Fibroblast of the conjunctiva (primary cell): ENCODE measurements at places on chromosomes 5 and 9.
A peak's percentile ranks its signal among the peaks of the same experiment; 100 is the strongest.

GRCh38 chr5:14250084-14250695 lies 107.0 kb downstream of the TRIO start:
- DNase-seq = peak; percentile 60

DNA sequence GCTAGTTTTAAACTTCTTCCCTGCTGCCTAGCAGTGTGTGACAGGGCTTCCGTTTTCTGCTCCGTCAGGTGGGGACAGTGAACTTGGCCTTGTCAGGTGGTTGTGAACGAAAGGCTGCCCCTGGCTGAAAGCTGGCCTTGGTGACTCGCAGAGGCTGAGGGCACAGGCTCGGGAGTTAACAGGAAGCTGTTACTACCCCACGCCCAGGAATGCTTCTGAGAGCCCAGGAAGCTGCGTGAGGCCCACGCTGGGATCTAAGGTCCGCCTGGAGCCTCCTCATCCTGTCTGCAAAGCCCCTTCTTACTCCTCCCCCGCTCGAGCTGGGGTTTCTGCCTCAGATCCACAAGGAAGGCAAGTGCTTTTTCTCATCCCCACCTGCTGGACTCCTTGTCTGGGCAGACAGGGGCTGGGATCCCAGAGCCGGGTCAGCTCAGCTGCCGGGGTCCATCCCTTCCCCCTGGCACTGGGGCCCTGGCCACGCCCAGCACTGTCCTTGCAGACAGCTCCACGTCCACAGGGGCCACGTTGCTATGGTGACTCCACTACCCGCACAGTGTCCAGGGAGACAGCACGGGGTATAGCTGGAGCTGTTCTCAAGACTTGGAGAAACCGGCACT lies 124.7 kb upstream of the TBC1D2 start:
- no peak for DNase-seq

GRCh38 chr5:81530919-81531318 lies 137.0 kb upstream of the ACOT12 start:
- no peak for DNase-seq

GRCh38 chr5:31225118-31225517 lies 31.6 kb downstream of the CDH6 start:
- no peak for DNase-seq

GRCh38 chr5:8868283-8868682 lies 677.6 kb downstream of the SEMA5A start:
- DNase-seq = no peak

DNA sequence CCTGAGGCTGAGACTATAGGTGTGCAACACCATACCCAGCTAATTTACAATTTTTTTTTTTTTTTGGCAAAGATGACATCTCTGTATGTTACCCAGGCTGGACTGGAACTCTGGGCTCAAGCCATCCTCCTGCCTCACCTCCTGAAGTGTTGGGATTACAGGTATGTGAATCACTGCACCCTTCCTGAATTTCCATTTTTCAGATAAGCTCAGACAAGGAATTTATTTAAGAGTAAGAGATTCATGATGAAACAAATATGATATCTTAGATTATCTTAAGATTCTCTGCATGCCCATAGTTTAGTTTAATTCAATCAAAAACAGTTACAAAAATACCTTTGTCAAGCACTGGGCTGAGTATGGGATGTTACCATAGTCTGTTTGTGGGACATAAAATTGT lies 128.4 kb upstream of the BASP1 start:
- DNase-seq = no peak

GRCh38 chr5:146539973-146540372 lies 24.0 kb upstream of the GPR151 start:
- no peak for DNase-seq

DNA sequence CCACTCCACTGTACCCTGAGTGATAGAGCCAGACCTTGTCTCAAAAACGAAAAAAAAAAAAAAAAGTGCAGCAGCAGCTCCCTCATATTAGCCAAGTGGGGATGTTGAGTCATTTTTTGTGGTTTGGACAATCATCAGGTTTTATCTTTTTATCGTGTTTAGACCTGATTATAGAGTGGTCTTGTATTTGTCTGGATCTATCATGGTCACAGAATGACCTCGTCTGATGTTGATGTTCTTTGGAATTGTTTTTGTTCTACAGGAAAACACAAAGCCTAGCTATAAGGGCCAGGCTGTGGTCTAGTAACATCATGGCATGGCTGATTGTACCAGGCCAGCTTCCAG lies 1.6 kb upstream of the FBXW11 start:
- DNase-seq = no peak

GRCh38 chr9:123031963-123032362 lies 1.5 kb upstream of the GPR21 start:
- DNase-seq = no peak

- DNase-seq = no peak
These were observed 100.7 kb downstream of the PHF2 start for GRCh38 chr9:93677048-93677571.

- DNase-seq = peak; percentile 92
These were observed 680 bp downstream of the GPX8 start for GRCh38 chr5:55160493-55161209.

GRCh38 chr9:113654605-113655428 lies 191.3 kb downstream of the RGS3 start:
- no peak for DNase-seq

DNA sequence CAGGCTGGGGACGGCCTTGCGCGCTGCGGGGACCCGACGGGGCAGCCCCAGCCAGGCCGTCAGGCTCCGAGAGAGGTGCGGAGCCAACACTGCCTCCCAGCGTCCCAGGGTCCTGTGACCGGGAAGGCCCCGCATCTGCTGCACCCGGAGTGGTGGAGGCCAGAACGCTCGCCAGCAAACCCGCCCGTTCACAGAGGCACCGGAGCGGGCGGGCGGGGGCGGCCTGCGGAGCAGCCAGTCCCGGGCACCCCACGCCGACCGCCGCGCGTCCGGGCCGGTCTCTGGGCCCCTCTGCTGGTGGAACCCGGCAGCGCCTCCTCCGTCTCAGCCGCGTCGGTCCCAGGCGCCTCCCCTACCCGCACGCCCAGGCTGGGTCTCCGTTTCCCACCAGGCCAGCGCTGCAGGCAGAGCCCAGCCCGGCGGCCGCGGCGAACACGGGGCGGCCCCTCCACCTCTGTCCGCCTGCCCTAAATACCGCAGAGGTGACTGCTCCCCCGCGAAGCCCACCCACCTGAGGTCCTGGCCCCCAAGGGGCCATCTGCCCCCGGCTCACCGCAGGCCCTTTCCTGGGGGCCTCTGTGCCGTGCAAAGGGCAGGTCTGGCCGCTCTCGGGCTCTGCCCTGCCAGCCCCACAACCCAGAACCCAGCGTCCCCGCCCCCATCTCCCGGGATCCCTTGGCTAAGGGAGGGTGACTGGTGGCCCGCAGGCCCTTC lies 15.9 kb downstream of the EXD3 start:
- no peak for DNase-seq

- DNase-seq = no peak
These were observed 184.2 kb downstream of the EFNA5 start for GRCh38 chr5:107486489-107486888.

DNA sequence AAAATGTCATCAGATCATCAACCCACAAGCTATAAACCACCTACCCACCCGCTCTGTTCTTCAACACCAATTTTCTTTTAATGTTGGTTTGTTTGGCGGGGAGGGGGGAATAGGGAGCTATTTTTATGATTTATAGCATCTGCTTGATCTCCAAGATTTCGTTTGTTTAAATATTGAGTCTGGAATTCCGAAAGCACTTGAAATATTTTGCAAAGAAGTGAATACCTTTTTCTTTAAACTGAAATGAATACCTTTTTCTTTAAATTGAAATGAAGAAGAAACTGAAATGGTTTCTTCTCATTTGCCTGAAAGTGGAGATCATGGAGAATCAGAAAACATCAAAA lies 49.0 kb upstream of the TENT2 start:
- no peak for DNase-seq
